ENCODE measurements at places on chromosomes 11 and 22.
A peak's percentile ranks its signal among the peaks of the same experiment; 100 is the strongest.

GRCh38 chr11:17608821-17609220 is 61.8 kb downstream of the OTOG start:
- DNase-seq: no peak

DNA sequence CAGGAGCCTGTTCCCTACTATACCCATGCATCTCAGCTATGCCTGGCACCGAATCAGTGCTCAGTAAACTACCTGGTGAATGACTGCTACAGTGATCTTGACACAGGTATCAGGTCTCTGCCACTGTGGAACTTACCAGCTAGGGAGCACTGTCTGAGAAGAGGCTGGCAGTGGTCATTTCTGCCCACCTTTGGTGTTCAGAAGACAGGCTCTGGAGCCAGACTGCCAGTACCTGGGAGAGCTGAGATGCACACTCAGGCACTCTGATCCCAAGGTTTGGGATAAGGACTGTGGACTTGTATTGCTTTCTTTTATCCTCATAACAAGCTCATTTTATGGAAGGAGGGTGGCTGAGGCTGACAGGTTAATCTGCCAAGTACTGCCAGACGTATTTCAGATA is 52.7 kb downstream of the SYN3 start:
- no peak for DNase-seq

DNA sequence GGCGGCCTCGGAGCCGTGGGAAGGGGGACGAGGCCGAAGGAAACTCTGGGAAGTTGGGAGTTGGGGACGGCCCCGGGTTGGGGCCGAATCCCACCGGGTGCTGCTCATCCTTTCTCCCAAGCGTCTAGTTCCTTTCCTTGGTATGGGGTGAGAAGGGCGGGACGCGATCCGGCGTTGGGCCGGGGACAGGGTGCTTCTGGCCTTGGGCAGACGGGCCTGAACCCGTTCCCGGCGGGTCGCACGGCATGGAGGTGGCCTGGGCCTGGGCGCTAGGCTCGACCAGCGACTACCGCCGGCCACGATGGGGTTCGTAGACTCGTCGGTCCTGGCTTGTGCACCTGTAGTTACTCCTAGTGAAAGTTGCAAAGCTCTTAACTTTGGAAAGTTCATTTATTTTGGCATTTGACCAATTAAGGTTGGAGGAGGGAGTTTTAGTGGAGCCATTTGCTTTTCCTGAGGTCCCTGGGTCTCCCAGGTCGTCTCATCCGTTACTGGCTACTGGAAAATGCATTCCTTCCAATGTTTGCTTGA is 1.0 kb downstream of the SYT9 start:
- no peak for DNase-seq

- DNase-seq: no peak
These were observed 7.8 kb downstream of the EMID1 start for GRCh38 chr22:29213493-29213892.

GRCh38 chr11:75945947-75946346 is 130.9 kb downstream of the UVRAG start:
- DNase-seq: no peak

GRCh38 chr22:48718818-48719500 is 1108.7 kb downstream of the BRD1 start:
- DNase-seq: no peak

- DNase-seq: no peak
These were observed 7.6 kb upstream of the EXPH5 start for GRCh38 chr11:108601150-108601549.

- DNase-seq: peak; percentile 35
These were observed 14.5 kb downstream of the ART5 start for GRCh38 chr11:3627291-3627690.

DNA sequence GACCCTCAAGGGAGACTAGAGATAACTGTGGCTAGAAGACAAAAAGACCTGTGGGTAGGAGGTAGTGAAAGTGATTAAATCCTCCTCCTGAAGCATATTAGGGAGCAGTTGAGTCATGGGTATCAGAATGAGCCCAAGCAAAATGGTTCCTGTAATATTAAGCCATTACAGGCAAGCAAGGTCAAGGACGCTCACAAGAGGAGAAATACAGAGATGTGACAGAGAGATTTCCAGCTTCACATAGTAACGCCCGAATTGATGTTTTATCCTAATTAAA is 77.7 kb downstream of the FAM76B start:
- no peak for DNase-seq

DNA sequence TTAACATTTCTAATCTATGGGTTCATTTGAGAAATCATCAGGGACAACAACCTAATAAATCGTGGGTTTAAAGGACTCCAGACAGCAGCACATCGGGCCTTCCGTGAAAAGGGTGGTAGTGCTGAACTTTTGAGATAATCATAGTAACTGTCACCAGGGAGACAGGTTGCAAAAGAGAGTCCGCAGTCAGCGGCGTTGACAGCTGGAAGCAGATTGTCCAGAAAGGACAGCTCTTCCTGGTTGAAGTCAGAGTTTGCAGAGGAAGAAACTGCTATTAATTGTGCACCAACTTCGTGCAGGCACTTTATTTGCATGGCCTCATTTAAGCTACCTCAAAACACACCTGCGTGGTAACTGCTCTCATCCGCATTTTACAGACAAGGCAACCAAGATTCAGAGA is 20.5 kb upstream of the ISX start:
- DNase-seq: no peak

DNA sequence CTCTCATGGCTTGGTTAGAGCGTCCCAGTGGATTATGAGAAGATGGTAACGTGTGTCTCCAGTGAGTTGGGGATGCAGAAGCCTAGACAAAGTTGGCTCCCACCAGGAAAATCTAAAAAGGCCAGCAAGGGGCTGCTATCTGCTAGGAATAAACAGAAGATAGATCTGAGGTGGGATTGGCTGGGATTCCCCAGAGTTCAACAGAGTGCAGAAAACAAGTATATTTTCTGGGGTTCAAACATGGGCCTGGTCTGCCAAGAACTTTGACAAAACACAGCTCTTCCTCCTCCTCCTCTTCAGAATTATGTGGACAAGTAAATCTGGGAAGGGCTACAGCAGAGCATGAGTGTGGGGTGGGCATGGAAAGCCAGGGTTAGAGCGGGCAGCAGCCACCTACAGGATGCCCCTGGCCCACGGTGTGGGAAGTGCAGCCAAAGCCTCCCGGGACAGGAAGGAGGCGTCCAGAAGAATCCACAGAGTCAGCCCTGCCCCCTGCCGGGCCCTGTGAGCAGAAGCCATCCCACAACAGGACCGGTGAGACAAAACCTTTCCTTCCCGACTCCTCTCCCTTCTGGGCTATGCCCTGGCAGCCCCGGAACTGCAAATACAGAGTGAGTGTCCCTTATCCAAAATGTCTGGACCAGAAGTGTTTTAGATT is 67.1 kb downstream of the CD82 start:
- DNase-seq: peak; percentile 77

GRCh38 chr11:61972672-61973475 is 5.4 kb upstream of the FTH1 start:
- no peak for DNase-seq

- DNase-seq: no peak
These were observed 94.9 kb downstream of the ZBTB16 start for GRCh38 chr11:114154271-114155047.

- no peak for DNase-seq
These were observed 174.4 kb upstream of the NARS2 start for GRCh38 chr11:78748918-78749690.

GRCh38 chr11:115464269-115464668 is 39.9 kb downstream of the CADM1 start:
- DNase-seq: no peak

All from mesendoderm (in vitro differentiated cells).